Activated T-cell treated with anti-CD3 and anti-CD28 coated beads, Interleukin-2, amount 50 U/mL, for 48 hours (primary cell): ENCODE measurements at places on chromosomes 2 and 18.

- DNase-seq = no peak
These were observed 41.7 kb downstream of the PLEKHM3 start for GRCh38 chr2:207983641-207984042.

GRCh38 chr18:77081390-77081778, 51.2 kb downstream of the MBP start:
- DNase-seq = no peak

- DNase-seq = no peak
These were observed at the start of gene RNF152 for GRCh38 chr18:61892683-61893308. RNF152 (minus strand) TSS chr18:61893007; CDS start chr18:61816463, 76,544 bp downstream.

DNA sequence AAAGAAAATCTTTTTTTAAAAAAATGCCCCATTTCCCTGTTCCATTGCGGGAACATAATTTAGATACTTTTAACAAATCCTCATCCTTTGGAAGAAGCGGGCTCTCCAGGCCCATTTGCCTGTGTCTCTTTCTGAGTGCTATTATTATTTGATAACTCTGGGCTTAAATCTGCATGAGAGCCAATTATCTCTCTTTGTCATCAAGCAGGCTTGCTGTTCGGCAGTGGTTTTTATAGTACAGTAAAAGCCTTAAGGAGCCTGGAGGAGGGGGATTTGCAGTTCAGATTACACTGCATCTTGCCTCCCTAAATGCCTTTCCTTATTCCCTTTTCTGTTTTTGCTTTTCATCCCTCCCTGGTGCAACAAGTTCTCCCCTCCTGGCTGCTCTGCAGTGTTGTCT, 50.6 kb downstream of the CELF4 start:
- no peak for DNase-seq

DNA sequence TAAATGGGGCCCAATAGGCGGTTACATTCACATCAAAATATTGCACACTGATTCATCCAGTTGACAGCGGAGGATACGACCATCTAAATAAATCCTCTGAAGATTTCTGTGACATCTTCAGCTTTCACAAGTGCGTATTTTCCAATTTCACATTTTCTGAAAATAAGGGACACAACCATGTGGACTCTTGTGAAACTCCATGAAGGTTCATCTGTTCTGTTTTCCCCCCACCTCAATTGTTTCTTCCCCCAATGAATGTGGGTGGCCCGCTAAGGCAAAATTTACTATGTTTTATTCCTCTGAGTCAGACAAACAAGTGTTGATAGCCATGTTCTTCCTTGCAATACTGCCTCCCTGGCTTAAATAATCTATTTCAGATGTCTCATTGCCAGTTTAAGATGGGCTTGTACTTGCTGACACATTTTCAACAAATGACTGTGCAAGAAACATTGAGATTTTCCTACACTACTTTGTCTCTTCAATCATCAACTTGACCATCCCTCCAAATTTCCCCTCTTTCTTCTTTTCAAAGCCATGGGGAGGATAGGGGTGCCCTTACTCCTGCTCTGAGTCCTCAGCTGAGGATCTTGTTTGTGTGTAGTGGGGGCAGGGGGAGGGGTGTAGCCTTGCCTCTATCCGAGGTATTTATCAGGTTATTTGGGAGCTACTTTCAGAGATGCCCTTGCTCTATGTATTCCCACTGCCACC, 78.2 kb downstream of the BCL11A start:
- DNase-seq = no peak

DNA sequence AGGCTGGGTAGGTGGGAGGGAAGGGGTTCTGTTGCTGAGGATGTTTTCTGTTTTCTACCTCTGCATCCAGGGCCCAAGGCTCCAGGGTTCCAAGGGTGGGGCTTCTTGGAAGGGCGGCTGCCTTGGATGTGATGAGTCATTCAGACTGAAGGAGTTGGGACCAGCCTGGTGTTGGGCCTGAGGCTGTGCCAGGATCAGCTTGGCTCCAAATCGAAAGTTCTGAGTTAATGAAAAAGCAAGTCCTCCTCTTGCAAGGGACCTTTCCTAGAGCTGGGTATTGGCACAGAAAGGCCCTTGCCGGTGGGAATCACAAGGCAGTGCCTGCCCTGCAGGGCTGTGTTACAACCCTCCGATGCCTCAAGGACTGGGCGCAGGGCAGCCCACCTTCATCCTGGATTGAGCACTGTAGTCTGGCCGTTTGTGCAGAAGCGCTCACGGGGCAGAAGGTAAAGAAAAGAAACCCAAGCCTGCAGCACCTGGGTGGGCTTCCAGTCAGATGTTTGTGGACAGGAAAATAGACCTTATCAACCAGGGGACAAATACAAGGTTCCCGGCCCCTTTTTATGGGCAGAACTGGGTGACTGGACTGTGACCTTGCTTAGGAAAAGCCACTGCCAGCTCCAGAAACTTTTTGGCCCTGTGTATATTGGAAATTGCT, 52.5 kb upstream of the MCFD2 start:
- DNase-seq = no peak

GRCh38 chr2:238865744-238866355, 18.0 kb downstream of the TWIST2 start:
- no peak for DNase-seq
